ENCODE measurements at places on chromosomes 3 and 15.

GRCh38 chr3:143847787-143848631 is at the start of gene SLC9A9:
Gene SLC9A9, minus strand, starts transcription at chr3:143848468. Its CDS starts 146 bp downstream, at chr3:143848322.
- no peak for DNase-seq

- no peak for DNase-seq
Observed at GRCh38 chr3:173066044-173067004, 74.7 kb downstream of the SPATA16 start.

DNA sequence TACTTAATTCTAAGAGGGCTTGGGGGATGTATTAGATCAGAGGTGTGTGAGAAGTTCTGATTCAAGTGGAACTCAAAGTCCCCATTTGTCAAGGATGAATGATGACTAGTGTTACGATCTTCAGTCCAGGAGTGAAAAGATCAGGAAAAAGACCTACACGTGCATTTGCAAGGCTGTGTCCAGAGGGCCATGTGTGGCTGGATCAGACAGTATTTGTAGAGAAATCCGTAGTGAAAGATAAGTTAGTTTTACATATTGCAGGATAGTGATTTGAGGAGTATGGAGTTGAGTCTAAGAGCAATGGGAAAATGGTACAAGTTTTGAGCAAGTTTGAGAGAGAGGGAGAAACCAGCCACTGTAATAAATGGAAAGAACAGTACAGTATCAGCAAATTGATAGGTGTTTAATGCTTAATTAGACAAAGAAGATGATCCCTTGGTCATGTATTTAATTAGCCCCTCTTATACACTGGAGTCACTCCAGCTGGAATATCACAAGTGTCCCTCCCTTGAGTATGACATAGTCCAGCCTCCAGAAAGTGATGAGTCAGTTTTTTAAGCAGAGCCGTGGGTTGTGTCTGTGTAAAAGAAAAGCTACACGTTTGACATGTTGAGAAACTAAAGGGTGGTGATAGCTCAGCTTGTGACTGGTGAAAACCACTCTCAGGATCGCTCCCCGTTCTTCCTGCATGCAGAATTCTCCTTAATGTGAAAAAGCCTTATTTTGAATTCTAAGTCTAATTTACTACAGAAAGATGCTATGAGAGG is 348.8 kb downstream of the ROBO1 start:
- DNase-seq: no peak

GRCh38 chr3:127900536-127900935 is 14.5 kb upstream of the KBTBD12 start:
- no peak for DNase-seq

DNA sequence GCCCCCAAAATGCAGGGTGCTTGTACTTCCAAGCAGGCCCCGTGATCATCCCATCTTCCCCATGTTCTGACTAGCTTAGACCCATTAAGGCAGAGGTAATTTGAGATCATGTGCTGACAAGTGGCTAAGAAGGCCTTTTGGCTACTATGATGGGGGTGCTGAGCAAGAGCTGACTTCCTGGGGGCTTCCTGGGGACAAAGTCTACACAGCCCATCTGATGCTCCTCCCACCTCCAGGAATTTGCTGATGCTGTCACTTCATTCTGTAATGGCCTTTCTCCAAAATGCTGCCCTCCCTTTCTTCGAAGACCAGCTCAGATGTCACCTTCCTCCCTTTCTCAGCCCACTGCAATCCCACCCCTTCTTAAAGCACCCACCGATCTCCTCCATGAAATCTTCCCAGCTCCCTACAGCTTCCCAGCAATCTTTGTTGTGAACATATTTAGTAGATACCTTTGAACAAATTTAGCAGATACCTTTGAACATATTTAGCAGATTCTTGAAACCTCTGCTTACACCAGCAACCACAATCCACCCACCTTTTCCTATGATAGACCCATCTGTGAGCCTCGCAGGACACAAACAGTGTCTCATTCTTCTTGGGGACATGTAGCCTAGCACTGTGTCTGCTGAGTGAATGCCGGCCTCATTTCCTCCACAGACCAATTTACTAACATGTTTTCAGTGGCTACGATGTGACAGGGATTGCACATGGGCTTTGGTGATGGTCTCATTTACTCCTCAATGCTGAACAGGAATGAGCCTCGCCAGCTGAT is 223.3 kb downstream of the EPHB1 start:
- no peak for DNase-seq

GRCh38 chr3:53009826-53010539 is 35.9 kb downstream of the SFMBT1 start:
- DNase-seq: no peak

- no peak for DNase-seq
Observed at GRCh38 chr3:43624619-43625305, 3.0 kb upstream of the ANO10 start.

DNA sequence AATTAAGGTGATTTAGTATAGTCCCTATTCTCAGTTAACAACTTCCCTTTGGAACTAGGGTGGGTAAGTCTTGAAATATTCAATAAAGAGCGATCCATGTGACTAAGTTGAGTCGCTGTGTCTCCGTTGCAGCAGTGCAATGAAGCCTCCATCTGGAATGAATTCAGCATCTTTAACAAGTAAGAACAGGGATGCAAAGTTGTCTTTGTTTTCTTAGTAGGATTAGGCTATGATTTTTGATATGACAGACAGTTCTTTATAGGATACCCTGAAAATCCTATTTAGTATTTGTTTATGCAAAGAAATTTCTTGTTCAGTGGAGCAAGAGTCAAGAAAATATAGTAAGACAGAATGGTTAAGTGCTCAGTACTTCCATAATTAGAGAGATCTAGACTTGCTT is 52.7 kb downstream of the RBMS3 start:
- no peak for DNase-seq

DNA sequence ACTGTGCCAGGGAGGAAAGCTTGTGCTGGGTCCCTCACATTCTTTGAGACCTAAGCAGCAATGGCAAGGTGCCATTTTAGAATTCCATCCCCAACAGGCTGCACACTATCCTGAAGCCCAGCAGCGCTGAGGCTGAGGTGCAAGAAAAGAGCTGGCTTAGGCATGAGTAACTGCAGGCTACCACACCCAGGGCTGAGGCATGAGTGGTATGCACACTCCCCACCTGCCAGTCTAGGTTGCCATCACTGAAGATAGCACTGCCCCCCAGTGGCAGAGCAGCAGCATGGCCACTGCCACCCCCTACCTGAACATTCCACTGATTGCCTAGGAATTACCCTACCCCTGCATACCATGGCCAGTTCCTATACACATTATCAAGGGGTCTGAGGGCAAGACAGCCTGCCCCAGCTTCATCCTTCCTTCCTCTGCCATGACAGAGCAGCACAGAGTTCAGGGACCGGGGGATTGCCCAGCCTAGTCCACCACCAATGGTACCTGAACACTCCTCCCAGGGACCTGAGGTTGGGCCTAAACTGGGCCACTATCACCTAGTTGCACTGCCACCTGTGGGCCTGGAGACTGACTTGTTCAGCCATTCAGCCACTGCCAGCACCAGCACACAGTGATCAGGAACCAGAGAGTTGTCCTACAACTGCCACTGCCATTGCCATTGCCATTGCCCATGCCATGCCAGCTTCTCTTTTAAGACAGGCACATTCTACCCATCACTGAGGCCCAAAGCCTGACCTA is 129.8 kb downstream of the SATB1 start:
- DNase-seq: no peak

- DNase-seq: no peak
Observed at GRCh38 chr3:186997061-186997460, 66.7 kb downstream of the ST6GAL1 start.

- DNase-seq: no peak
Observed at GRCh38 chr15:72339777-72340177, 19.8 kb upstream of the CELF6 start.

GRCh38 chr15:88477904-88478303 is 10.4 kb downstream of the MRPS11 start:
- no peak for DNase-seq

GRCh38 chr3:197026481-197026866 is 3.1 kb downstream of the MELTF start:
- no peak for DNase-seq

DNA sequence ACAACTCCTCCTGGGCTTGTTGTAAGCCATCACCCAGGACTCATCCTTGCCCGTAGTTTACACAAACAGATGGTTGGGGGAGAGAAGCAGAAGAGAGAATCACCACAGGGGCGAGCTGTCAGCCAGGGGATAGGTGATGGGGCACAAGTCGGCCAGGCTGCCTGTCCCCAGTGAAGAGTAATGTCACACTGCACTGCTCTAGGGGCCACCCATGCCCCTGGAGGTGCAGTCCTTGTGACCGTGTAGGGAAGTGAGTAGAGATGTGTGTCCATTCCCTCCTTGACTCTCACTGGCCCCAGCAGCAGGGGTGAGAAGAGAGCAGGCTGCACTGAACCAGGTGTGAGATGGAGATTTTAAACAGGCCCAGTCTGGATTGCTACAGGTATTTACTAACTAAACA is 17.1 kb upstream of the PRSS50 start:
- DNase-seq: no peak

- DNase-seq: no peak
Observed at GRCh38 chr3:151225040-151225975, 22.3 kb upstream of the GPR171 start.

DNA sequence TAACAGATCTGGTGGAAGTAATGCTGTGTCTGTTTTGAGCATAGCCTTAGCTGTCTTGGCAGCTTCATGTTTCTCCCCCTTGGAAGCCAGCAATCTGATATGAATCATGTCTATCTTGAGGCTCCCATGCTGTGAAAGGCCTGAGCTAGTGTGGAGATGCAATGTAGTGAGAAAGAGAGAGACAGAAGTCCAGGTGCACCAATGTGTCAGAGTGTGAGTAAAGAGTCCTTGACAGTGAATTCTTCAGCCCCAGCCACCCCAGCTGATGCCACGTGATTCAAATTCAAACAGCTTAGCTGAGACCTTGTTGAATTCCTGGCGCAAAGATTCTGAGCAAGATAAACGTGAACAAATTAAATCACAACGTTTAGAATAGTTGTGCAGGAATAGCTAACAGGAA is 704.2 kb downstream of the EDEM1 start:
- DNase-seq: no peak

- no peak for DNase-seq
Observed at GRCh38 chr3:141405025-141405424, 36.7 kb downstream of the ZBTB38 start.

GRCh38 chr15:59632714-59633113 is 21.1 kb downstream of the GCNT3 start:
- DNase-seq: no peak

GRCh38 chr3:39819899-39820298 is 10.5 kb downstream of the MYRIP start:
- DNase-seq: no peak

DNA sequence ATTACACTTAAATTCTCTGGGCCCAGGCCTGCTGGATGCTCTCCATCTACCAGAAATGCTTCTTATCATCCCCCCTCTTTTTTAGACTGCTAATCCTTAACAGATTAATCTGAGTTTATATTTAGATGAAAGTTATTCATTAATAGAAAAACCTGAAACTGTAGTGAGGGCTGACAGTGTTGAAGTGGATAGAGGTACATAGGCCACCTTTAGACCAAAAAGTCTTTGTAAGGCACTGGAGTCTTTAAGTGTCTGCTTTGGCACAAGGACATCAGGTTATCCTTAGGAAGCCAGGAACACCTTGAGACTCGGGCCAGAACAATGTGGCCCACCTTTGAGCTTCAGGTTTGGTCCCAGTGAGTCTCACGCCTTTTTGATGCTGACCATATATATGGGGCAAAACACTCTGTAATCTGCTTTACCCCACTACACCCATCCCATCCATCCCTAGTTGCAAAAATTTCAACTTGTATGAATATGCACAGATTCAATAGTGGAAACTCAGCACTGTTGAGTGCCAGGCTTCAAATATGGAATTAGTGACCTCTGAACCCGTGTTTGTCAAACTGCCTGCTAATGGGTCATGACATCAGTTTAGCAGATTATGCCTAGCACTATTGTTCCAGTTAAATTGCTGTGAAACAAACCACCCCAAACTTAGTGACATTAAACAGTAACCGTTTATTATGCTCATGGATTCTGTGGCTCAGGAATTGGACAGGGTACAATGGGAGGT is 44.0 kb downstream of the PDE8A start:
- DNase-seq: no peak

DNA sequence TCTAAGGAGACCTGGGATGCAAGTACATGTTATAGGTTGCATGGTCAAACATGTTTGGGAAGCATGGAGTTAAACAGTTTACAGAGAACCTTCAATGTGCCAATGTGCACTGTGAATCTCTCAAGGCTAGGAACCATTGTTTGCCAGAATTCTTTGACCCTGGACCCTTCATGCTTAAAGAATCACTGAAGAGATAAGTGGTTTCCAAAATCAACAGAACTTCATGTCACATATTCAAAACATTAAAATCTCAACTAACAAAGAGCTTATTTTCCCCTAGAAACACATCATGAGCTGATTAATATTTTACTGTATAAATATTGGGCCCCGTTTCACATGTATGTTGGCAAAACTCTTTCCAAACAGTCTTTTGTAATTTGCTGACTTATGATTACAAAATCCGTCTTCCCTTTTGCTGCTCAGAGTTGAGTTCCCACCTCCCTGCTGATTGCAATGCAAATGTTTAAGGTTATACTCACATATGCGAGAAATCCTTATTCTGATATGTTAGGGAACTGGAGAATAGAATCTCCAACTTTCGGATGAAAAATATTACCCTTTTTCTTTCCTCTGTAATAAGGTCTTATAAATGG is 380.2 kb downstream of the DIPK2A start:
- DNase-seq: no peak

DNA sequence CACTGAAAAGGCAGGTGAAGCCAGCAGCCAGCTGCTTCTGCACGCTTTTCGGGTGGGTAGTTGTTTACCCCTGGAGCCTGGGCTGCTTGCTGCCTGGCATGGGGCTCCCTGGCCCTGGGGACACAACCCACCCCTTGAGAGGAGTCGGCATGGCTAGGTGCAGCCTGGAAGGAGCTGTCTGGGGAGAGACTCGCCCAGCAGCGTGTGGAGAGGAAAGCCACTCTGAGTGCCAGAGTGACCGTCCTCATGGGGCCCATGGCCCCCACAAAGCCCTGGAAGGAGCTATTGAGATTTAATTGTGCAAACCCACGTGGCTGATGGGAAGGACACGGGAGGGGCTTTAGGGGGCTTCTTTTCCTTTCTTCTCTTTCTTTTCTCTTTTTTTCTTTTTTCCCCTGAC is 137.5 kb downstream of the OPA1 start:
- DNase-seq: no peak

DNA sequence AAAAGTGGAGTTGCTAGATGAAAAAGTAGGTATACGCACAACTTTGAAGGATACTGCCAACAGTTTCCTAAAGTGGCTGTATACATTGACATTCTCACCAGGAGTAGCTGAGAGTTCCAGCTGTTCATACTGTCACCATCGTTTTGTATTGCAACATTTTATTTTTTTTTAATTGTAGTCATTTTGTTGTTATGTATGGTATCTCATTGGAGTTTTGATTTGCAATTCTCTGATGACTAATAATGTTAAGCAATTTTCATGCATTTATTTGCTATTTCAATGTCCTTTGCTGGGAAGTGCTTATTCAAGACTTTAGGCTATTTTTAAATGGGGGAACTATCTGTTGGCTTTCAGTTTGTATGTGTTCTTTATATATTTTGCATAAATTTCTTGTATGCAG is 185.1 kb upstream of the TGFBR2 start:
- no peak for DNase-seq

GRCh38 chr3:152113413-152113812 is 155.3 kb upstream of the MBNL1 start:
- no peak for DNase-seq
